ENCODE measurements at places on chromosomes 7 and 10. TPM values are rescaled to one million over a fixed set of nuclear protein-coding genes. Genes with fewer than 3 reads are reported as not detected.

SLC13A4 gene
- 1.4 TPM for polyA plus RNA-seq

ATE1 gene
- 23.7 TPM for polyA plus RNA-seq

AGAP4 gene
- 44.1 TPM for polyA plus RNA-seq

WEE2 gene
- polyA plus RNA-seq, result 0.34 TPM

CALML5 gene
- polyA plus RNA-seq, result not detected

PARG gene
- 33.1 TPM for polyA plus RNA-seq

CCL24 gene
- not detected for polyA plus RNA-seq

SPDYE5 gene
- polyA plus RNA-seq, result 0.26 TPM

TFEC gene
- not detected for polyA plus RNA-seq

CPXM2 gene
- not detected for polyA plus RNA-seq

OLAH gene
- polyA plus RNA-seq, result not detected
